Aortic smooth muscle cell (primary cell): ENCODE measurements at places on chromosomes 16 and 17. TPM values are rescaled to one million over a fixed set of nuclear protein-coding genes. Genes with fewer than 3 reads are reported as not detected.

CYB561 gene
- total RNA-seq = 17.7 and 30.9 TPM in 2 replicates

FZD2 gene
- 4.4 TPM in 2 replicates for total RNA-seq

DLX4 gene
- not detected in 2 replicates for total RNA-seq

MYH2 gene
- not detected in 2 replicates for total RNA-seq

CCL7 gene
- 0.19 TPM in 1 of 2 replicates, not detected in the other for total RNA-seq

NPTX1 gene
- 95.9 and 163 TPM in 2 replicates for total RNA-seq

GLYR1 gene
- 43.9 and 52.4 TPM in 2 replicates for total RNA-seq

RGS11 gene
- 2.7 and 5.0 TPM in 2 replicates for total RNA-seq

GRAP gene
- 0.25 and 0.79 TPM in 2 replicates for total RNA-seq

KRTAP9-8 gene
- not detected in 2 replicates for total RNA-seq

EVI2B gene
- 0.13 and 0.19 TPM in 2 replicates for total RNA-seq

CCDC40 gene
- total RNA-seq = 2.7 and 2.9 TPM in 2 replicates

SMIM36 gene
- total RNA-seq = not detected in 2 replicates

NPB gene
- total RNA-seq = 0.37 and 0.40 TPM in 2 replicates

CRYM gene
- 0.26 and 0.56 TPM in 2 replicates for total RNA-seq

TP53TG3D gene
- 1.3 TPM in 1 of 2 replicates, not detected in the other for total RNA-seq

TMC7 gene
- total RNA-seq = 0.87 and 1.1 TPM in 2 replicates

CTRB1 gene
- not detected in 2 replicates for total RNA-seq

VTN gene
- 0.12 and 0.53 TPM in 2 replicates for total RNA-seq

PCGF2 gene
- total RNA-seq = 4.1 and 5.6 TPM in 2 replicates

ITGB3 gene
- total RNA-seq = 10.7 and 14.2 TPM in 2 replicates

WSCD1 gene
- 1.3 and 6.9 TPM in 2 replicates for total RNA-seq

RBFOX1 gene
- not detected in 2 replicates for total RNA-seq

C16orf82 gene
- not detected in 2 replicates for total RNA-seq

ABCA9 gene
- total RNA-seq = 59.7 and 76.4 TPM in 2 replicates

C1QTNF1 gene
- 138 and 208 TPM in 2 replicates for total RNA-seq

ARL4D gene
- 16.9 and 19.5 TPM in 2 replicates for total RNA-seq

FSCN2 gene
- total RNA-seq = 1.4 and 2.8 TPM in 2 replicates

EVPL gene
- not detected in 2 replicates for total RNA-seq

EME1 gene
- total RNA-seq = 5.0 and 9.2 TPM in 2 replicates

MYH8 gene
- total RNA-seq = not detected in 2 replicates

PDILT gene
- total RNA-seq = not detected in 2 replicates

ACE gene
- 0.93 and 4.4 TPM in 2 replicates for total RNA-seq
